CD8-positive, alpha-beta T cell (primary cell): ENCODE measurements at places on chromosomes 6 and 20.

- DNase-seq = no peak
These were observed 35.8 kb upstream of the TPD52L1 start for GRCh38 chr6:125117818-125118217.

GRCh38 chr6:127518191-127518709 is 885 bp downstream of the MTCL3 start:
- DNase-seq = no peak

- DNase-seq = no peak
These were observed 40.6 kb downstream of the STXBP5 start for GRCh38 chr6:147244832-147245231.

DNA sequence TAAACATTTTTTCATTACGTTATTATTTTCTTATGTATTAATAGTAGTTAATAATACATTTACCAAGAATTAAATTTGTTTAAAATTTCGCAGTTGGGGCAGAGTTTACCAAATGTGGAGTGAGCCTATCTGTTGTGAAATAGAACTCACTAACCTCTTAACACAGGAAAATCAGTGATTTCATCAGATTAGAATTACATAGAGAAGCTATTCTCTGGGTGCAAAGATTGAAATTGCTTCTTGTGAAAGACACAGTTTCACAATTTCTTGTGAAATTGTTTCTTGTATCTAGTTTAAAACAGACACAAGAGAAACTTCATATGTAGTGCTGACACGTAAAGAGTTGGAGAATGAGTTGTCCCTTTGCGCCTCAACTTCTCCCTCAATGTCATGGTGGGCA is 69.4 kb upstream of the PRL start:
- DNase-seq = no peak

DNA sequence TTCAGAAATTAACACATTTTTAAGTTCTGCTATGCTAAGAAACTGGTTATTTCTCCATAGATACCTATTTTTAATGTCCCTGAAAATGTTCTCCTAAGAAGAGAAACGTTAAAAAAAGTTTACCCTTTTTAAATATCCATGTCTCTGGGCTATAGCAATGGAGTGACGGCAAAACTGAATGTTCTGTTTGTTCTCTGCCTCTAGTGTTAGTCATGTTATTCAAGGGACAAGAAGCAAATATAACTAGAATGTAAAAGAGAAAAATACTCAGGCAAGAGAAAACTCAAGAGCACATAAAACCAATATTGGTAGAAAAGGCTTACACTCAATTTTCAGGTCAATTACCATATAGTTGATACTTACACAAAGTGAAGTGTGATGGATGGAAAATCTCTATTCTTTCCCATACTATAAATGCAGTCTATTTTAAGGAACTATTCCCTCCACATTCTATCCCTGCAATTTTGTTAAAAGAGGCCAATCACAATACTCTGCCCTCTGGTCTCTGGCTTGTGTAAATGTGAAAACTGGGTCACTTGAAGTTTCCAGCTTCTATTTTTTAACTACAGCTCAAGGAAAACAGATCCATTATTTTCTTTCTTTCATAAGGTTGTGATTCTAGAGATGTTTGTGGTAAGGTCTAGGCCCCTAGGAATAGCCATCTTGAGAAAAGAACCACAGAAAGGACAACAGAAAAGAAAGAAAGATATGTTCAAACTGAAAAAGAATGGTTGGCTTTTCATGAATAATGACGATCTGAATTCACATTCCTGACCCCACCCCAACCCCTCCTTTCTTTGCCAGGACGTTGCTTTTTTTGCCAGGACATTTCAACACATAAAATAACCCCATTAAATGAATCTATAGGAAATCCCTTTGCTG is 200.3 kb upstream of the FAM83B start:
- DNase-seq = no peak

DNA sequence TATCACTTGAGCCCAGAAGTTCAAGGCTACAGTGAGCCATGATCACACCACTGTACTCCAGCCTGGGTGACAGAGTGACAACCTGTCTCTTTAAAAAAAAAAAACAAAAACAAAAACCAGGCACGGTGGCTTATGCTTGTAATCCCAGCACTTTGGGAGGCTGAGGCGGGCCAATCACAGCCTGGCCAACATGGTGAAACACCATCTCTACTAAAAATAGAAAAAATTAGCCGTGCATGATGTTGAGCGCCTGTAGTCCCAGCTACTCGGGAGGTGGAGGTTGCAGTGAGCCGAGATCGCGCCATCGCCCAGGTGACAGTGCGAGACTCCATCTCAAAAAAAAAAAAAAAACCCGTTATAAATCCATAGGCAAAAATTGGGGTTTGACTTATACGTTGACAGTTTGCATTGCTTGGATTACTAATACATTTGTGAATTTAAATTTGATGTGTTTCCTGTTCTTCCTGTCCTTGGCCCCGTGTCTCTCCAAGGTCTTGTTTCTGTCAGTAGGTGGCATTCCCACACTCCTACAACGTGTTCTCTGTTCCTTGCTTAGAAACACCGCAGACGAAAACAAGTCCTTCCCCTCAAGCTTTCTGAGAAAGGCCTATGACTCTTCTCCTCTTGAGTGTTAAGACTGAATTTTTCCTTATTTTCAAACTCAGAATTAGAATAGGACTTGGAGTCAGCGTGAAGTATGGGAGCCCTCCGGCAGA is 147.0 kb downstream of the DTNBP1 start:
- DNase-seq = no peak
